ENCODE measurements at places on chromosomes 4 and X.

DNA sequence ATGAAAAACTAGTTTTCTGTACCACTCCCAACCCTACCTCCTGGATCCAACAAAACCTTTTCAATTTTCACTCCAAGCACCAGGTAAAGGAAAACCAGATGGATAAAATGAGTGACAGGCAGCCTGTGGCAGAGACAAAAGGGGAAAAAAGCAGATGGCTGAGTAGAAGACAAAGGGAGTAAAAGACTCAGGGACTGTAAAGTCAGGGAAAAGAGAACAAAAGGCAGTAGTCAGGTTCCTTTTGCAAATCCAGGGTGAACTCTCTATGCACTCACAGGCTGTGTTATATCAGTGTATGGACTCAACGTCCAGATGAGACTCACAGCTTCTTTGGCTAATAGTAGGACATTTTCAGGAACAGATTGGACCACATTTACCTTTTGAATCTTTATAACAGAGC lies 54.2 kb downstream of the QRFPR start:
- DNase-seq = no peak

DNA sequence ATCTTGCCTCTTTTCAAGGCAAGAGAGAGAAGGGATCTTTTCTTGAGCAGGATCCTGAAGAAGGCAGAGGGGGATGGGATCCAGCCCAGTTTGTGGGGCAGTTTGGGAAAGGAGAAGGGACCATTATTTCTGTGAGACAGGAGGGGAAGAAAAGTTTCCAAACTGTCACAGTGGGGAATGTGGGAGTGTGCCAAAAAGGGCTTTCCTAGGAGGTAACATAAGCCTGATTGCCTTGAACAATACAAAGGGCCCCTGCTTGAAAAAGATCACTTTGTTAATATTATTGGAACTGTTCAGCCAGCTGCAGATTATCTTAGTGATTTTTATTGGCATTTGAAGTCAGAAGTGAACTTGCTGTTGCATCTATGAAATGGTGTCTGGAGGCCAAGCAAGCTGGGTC lies 55.2 kb downstream of the MTM1 start:
- no peak for DNase-seq

GRCh38 chr4:139958739-139959098 lies 195.3 kb downstream of the MAML3 start:
- DNase-seq = no peak

- DNase-seq = peak; percentile 81
Observed at GRCh38 chrX:2928583-2929434, at the start of gene ARSD. Gene ARSD (minus strand): TSS chrX:2929339. CDS start chrX:2929275, 64 bp downstream.

GRCh38 chr4:155679343-155679742 lies 12.7 kb downstream of the GUCY1A1 start:
- no peak for DNase-seq

GRCh38 chr4:104906276-104906675 lies 240.4 kb upstream of the TET2 start:
- DNase-seq = no peak

DNA sequence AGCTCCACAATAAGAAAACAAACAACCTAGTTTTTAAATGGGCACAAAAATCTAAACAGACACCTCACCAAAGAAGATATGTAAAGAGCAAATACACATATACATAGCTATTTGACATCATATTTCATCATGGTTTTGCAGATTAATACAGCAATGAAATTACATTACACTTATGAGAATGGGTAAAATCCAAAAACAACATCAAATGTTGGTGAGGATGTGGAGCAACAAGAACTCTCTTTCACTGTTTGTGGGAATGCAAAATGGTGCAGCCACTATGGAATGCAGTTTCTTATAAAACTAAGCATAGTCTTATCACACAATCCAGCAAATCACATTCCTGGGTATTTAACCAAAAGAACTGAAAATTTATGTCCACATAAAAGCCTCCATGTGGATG lies 25.0 kb downstream of the TLR6 start:
- DNase-seq = no peak

DNA sequence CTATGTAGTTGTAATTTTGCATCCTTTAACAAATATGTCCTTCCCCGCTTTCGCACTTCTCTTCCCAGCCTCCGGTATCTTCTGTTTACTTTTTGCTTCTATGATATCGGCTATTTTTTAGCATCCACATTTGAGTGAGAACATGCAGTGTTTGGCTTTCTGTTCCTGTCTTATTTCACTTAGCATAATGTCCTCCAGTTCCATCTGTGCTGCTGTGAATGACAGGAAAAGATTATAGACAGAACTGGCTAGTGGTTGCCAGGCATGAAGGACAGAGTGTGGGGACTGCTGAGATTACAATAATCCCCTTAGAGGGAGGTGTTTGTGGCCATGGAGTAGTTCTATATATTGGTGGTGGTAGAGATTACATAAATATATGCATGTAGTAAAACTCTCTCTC lies 588.6 kb downstream of the NLGN4X start:
- DNase-seq = no peak

DNA sequence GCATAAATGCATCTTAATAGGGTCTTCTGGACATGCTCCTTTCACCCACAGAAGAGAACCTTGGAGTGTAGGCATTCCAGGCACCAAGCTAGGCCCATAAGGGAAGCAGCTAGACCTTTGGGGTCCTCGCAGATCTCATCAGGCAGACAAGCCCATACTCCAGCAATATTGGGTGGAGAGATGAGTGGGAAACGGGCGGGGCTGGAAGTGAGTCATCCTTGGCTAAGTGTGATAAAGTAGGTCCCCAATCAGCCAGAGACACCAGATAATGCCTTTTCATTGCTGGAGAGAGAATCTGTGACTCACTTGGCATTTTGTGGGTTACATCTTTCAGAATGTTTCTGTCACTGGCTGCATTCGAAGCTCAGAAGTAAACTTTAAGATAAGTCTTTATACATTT lies 133.3 kb upstream of the MBNL3 start:
- no peak for DNase-seq

DNA sequence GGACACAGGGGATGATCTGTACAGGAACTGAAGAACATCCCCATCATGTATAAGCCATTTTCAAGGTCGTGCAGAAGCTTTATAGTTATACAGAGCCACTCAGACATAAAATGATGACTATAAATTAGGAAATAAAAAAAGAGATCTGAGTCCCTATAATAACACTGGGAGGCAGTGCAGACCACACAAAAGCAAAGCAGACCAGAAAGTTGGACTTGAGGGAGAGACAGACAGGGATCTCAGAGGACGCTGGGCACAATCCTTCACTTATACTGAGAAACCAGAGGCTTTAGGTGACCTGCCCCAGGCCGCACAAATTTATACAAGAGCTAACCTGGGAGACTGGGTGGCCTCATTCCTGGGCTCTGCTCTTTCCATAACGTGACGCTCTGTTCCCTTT lies 70.5 kb downstream of the HADH start:
- DNase-seq = no peak

- no peak for DNase-seq
Observed at GRCh38 chr4:5795580-5795979, 84.6 kb downstream of the EVC start.

DNA sequence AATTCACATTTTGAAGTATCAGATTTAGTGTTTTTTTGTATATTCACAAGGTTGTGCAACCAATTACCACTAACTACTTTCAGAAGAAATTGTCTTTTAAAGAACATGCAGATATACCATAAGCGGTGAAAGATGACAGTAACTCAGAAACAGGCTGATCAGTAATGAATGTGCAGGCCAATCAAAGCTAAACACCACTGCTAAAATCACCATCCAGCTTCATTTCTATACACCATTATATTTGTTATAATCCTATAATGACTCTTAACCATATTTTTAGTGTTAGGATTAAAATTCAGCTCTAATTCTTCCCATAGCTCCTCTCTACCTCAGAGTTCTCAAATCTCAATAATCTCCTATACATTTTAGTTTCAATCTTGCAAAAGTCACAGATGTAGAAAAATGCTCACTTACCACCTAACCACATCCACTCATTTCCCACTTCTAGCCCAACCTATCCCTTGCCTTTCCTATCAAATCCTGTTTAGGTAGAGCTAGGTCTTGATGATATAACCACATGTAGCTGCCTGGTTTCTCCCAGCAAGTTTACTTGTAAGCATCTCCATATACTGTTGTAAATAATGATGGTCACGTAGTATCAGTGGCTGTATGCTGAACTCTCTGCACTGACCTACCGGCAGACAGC lies 16.6 kb downstream of the COQ2 start:
- no peak for DNase-seq

DNA sequence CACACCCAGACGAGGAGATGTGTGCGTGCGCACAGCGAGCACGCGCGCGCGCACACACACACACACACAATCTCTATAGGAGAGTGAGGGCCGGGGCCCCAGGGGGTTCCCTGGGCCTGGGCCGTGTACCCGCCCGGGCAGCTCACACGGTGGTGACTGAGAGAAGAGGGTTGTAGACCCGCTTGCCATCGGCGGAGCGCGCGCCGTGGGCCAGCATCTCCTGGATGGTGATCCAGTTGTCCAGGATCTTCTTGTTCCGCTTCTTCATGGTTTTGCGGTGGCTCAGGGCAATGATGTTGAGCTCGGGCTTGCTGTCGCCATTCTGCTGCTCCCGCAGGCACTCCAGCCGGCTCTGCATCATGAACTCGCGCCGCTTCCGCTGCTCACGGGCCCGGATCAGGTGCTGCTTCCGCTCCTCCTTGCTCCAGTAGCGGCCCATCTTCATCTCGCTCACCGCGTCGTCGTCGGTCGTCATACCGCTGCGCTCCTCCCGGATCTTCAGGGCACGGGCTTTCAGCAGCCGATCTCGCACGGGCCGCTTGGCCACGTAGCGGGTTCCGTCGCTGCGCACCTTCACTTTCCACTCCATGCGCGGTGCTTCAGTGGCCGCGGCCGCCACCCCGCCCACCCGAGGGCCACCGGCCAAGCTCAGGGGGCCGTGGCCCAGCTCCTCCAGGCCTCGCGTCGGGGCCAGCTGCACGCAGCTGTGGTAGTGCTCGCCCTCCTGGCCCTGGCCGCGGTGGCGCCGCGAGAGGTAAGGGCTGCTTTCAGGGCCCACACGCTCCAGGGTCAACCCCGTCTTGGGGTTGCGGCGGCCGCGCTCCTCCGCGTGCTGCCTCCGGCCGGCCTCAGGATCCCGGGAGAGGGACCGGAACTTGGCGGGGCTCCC lies 9.0 kb downstream of the SSR4 start:
- DNase-seq = no peak

DNA sequence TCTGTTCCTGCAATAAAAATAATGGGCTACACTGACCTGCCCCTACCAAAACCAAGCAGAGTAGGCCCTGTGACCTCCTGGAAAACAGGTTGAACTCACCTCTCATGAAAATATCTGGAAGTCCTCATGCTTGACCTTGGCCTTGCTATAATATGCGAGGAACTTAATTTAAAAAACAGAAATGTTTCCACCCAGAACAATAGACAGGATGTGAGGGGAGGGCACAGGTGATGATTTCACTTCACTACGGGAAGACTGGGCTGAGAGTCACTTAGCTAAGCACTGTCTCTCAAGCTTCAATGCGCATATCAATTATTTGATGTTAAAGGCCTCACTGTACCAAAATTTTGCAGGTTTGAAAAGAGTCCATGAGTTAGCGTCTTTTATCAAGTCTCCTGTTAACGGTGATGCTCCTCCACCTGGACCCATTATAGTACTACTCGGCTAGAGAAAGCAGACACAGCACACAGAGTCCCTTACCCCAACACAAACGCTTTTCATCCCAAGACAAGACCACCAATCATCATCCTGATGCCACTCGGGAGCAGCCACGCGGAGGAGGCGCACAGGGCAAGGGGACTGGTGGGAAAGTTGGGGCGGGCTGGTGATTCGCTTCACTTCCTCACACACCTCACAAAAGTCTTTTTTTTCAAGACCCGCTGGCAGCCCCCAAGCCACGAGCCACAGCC lies 25.9 kb downstream of the ZNF721 start:
- no peak for DNase-seq

GRCh38 chr4:92305148-92305877 lies 1.5 kb downstream of the GRID2 start:
- peak; percentile 93 for DNase-seq

- no peak for DNase-seq
Observed at GRCh38 chr4:147811878-147812277, 80.0 kb downstream of the ARHGAP10 start.
